ENCODE measurements at places on chromosomes 13 and 19. TPM values are rescaled to one million over a fixed set of nuclear protein-coding genes. Genes with fewer than 3 reads are reported as not detected.

APOC4 gene
- not detected for total RNA-seq

SLC10A2 gene
- not detected for total RNA-seq

THAP8 gene
- total RNA-seq = 2.6 TPM

ZNF583 gene
- 3.4 TPM for total RNA-seq

ZNF567 gene
- 7.6 TPM for total RNA-seq

GFY gene
- total RNA-seq = not detected

MUC16 gene
- not detected for total RNA-seq

CYP2A6 gene
- total RNA-seq = not detected

DPF1 gene
- total RNA-seq = 0.41 TPM

UPK1A gene
- 0.27 TPM for total RNA-seq

MYDGF gene
- total RNA-seq = 90.6 TPM

APOE gene
- 0.39 TPM for total RNA-seq

KLK3 gene
- total RNA-seq = not detected

GATAD2A gene
- 135 TPM for total RNA-seq

EBI3 gene
- 28.1 TPM for total RNA-seq

ETFB gene
- total RNA-seq = 69.6 TPM

CSNK1A1L gene
- not detected for total RNA-seq

FGF21 gene
- not detected for total RNA-seq

SLC46A3 gene
- total RNA-seq = 11.4 TPM

FGF22 gene
- not detected for total RNA-seq

GRK1 gene
- total RNA-seq = 0.05 TPM

ZNF586 gene
- total RNA-seq = 18.4 TPM

ACER1 gene
- 0.76 TPM for total RNA-seq

SYNGR4 gene
- not detected for total RNA-seq

POU2F2 gene
- total RNA-seq = 42.8 TPM

TMEM190 gene
- not detected for total RNA-seq

CLC gene
- total RNA-seq = 0.83 TPM

All from T-helper 1 cell treated with Interleukin-12 subunit alpha and Interleukin-12 subunit beta and Interleukin-4 antibody, amounts not matched to agents 30 ng/mL and 1 ng/mL, for 36 hours (primary cell).